NCI-H1436 treated with DMSO at 0.1 percent for 48 hours (cell line): ENCODE measurements at places on chromosomes 1 and 21.

DNA sequence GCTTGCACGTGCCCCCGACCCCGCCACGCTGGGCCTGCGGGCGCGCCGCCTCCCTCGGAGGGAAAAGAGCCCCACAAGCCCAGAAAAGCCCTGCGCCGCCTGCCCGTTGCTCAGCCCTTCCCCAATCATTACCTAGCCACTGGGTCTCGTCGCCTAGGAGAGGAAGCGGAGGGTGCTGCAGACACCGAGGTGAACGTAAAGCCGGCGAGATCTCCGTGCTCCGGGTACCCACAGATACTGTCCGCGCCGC is at the start of gene ENO1:
Gene ENO1 (minus strand): TSS at position 239 of the 250 bp plus-strand sequence. CDS start 3,778 bp downstream, outside the sequence.
- DNase-seq = no peak

DNA sequence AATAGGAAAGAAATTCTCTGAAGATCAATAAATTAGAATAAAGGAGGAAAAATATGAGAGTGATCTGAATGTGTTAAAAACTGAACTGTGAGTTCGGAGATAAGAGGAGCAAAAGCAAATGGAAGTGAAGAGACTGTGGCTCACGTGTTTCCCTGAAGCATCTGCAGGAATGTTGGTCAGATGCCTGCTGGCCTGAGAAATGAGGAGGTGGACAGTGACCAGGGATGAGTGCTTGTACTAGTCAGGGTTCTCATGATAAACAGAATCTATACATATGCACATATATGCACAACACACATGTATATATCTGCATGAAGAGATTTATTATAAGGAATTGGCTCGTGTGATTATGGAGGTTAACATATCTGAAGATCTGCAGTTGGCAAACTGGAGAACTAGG is 103.4 kb upstream of the TIAM1 start:
- DNase-seq = no peak

DNA sequence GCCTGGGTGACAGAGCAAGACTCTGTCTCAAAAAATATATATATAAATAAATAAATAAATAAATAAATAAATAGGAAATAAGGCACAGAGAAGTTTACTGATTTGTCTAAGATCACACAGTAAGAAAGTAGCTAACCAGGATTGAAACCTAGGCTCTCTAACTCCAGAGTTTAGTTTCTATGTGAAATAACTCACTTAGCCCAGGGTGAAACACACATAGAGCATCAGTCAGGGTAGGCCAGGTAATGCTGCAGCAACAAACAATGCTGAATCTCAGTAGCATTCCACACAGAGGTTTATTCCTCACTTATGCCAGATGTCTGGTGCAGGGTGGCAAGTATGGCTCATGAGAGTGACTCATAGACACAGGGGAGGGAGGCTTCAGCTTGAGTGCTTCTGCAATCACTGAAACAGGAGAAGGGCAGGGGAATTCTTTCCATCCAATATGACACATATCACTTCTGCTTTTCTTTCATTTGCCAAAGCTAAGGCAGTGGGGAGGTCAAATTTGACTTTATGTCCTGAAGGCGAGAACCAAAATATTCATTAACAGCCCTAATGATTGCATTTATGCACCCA is 37.1 kb upstream of the KANK4 start:
- DNase-seq = no peak

DNA sequence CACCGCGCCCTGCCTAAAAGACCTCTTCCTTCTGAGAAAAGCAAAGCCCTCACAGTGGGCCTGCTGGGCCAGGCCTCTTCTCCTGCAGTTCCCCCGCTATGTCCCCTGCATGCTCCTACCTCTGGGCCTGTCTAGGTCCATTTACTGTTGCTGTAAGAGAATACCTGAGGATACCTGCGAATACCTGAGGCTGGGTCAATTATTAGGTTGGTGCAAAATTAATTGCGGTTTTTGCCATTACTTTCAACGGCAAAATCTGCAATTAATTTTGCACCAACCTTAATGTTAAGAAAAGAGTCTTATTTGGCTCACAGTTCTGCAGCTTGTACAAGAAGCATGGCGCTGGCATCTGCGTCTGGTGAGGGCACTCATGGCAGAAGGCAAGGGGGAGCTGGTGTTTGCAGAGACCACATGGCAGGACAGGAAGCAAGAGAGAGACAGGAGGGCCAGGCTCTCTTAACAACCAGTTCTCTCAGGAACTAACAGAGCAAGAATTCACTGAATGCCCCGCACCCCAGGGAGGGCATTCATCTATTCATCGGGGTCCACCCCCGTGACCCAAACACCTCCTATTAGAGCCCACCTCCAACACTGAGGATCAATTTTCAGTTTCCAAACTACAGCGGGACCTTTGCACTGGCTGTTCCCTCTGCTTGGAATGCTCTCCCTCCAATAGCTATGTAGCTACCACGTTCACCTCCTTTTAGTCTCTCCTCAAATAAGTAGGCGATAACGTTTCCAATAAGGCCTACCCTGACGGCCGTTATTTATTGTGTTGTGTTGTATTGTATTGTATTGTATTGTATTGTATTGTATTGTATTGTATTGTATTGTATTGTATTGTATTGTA is 9.6 kb upstream of the UTS2 start:
- DNase-seq = no peak

DNA sequence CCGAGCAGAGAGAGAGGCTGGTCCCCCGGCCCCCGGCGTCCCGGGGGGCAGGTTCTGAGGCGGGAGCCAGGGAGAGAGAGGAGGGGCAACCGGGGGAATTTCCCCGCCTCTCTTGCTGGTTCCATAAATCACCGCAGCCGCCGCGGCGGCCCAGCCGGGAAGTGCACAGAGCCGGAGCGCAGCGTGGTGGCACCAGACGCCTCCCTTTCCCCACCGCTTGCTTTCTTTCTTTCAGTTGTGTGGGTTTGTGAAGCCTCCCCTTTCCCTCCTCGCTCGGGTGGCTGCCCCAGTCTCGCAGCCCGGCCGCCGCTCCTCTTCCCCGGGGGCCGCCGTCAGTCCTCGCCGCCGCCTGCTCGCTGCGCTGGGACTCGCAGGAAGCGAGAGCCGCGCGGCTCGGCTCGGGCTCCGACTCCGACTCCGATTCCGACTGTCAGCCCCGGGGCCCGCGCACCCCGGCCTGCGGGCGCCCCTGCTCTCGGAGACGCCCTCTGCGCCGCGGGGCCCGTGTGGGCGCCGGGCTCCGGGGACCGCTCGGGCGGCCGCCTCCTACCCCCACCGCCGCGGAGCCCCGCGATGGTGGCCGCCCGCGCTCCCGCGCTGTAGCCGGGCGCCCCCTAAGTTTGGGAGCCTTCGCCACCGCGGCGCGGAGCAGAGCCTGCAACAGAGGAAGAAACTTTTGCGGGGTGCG is at the start of gene CACHD1:
Gene CACHD1 (plus strand): TSS at position 153 of the 688 bp plus-strand sequence. CDS start 616 bp downstream, outside the sequence.
- DNase-seq = peak; percentile 8

DNA sequence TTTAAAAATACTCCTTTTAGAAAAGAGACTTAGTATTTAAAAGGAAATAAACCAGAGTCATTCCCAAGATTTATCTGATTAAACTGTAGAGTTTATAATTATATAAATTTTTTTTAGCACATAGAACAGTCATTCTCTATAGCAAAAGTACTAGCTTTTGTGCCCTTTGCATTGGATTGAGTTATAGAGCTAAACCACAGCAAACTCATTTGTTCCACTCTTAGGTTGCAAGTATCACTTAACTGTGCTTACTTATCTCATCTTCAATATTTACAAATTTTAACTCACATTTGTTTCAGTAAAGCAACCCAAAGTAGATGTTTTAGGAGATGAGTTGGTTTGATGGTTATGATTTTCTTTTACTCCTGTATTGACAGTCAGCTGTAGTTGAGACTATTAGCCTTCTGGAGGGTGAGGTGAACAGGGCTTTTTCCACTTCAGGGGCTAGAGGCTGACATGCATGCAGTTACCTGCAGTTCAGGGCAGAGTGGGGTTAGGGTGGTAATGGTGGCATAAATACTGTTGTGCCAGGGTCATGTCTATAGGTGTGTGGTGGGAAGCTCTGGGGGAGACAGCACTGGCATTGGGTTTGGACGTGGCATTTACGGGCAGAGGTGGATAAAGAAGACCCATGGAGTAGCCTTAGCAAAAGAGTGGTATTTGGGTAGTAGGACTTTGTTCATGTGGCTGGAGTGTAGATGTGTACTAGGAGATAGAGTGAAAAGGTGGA is 42.1 kb downstream of the DYRK1A start:
- DNase-seq = no peak

DNA sequence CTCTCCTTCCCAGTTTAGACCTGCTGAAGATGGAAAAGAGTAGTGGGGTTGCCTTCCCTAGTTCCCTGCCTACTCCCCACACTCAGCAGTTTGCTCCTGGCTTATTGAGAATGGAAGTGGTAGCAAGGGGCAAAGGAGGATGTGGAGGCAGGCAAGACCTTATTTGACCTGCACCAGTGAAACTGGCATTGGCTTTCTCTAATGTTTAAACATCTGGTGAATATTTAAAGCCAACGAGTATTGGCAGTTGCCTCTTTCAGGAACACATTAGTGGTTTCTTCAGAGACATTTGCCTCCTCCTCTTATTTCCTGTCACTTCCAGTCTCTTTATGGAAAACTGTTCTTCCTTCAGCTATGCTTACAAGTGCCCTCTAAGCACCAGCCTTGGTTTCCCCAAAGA is 62.4 kb upstream of the VAV3 start:
- no peak for DNase-seq

GRCh38 chr1:65044411-65044810 is 78.1 kb upstream of the JAK1 start:
- DNase-seq = no peak

- DNase-seq = no peak
These were observed 26.8 kb downstream of the CCN1 start for GRCh38 chr1:85607126-85607920.

- DNase-seq = no peak
These were observed 84.5 kb upstream of the LRRN2 start for GRCh38 chr1:204769997-204770396.

- DNase-seq = no peak
These were observed 43.8 kb downstream of the RHBG start for GRCh38 chr1:156412653-156413321.

GRCh38 chr1:69090170-69090569 is 477.6 kb upstream of the LRRC7 start:
- DNase-seq = no peak

DNA sequence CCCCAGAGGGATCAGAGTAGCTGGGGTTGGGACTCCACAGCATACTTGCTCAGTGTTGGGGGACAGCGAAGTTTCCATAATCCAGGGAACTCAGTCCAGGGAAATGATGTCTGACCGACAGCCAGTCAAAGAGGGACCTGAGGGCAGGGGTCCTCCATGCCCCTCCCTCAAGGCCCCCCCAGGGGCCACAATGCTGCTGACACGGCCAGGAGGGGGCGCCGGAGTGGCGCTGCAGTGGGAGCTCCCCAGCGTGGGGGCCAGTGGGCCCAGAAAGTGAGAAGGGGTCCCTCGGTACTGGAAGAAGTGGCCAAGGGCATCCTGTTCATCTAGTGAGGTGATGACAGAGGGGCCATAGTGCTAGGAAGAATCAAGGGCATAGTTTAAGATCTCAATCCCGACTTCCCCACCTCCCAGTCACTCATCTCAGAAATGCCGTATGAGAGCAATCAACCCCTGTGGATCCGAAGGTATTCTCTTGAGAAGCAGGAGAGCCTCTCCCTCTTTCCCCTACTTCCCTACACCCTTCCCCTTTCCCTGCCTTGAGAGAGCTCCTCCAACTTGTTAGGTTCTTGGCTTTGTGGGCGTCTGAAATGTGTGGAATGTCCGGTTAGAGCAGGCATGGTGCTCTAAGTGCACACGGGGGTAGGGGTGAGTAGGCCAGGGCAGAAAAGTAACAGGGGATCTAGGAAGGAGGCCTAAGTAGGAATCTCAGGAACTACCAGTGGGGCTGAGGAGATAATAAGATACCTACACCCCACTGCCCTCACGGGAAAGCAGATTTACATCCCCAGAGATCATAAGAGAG is 4.1 kb downstream of the NUDT17 start:
- DNase-seq = no peak

DNA sequence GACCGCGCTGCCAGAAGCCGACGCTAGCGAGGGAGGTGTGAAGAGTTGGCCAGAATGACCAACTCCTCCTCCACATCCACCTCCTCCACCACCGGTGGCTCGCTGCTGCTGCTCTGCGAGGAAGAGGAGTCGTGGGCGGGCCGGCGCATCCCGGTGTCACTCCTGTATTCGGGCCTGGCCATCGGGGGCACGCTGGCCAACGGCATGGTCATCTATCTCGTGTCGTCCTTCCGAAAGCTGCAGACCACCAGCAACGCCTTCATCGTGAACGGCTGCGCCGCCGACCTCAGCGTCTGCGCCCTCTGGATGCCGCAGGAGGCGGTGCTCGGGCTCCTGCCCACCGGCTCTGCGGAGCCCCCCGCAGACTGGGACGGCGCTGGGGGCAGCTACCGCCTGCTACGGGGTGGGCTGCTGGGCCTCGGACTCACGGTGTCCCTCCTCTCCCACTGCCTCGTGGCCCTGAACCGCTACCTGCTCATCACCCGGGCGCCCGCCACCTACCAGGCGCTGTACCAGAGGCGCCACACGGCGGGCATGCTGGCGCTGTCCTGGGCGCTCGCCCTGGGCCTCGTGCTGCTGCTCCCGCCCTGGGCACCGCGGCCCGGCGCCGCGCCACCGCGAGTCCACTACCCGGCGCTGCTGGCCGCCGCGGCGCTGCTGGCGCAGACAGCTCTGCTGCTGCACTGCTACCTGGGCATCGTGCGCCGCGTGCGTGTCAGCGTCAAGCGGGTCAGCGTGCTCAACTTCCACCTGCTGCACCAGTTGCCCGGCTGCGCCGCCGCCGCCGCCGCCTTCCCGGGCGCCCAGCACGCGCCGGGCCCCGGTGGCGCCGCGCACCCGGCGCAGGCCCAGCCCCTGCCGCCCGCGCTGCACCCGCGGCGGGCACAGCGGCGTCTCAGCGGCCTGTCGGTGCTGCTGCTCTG is 1.2 kb downstream of the GPR88 start:
- DNase-seq = no peak

GRCh38 chr1:33302325-33302724 is 18.6 kb downstream of the A3GALT2 start:
- DNase-seq = no peak

GRCh38 chr21:14977814-14978213 is 87.0 kb downstream of the NRIP1 start:
- DNase-seq = no peak

DNA sequence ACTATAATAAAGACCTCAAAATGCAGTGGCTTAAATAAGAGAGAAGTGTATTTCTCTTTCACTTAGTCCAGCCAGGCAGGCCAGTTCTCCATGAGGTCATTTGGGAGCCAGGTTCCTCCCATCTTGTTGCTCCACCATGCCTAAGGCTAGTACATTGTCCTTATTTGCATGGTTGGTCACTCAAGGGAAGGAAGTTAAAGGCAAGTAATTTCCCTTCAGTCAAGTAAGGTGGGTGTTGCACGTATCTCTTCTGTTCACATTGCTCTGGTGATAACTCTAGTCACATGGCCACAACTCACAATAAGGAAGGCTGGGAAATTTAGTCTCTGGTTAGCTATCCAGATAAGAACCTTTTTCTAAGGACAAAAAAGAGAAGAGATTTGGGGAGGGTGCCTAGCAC is 27.2 kb upstream of the TADA1 start:
- no peak for DNase-seq
